ENCODE measurements at places on chromosomes 3 and 15. TPM values are rescaled to one million over a fixed set of nuclear protein-coding genes. Genes with fewer than 3 reads are reported as not detected.

GRCh38 chr3:107285197-107285596, 92.0 kb upstream of the CCDC54 start:
- H3K4me3 ChIP-seq: no peak overlapping the region
- peaks cover 2% of the 10 kb centered on the region for H3K4me1 ChIP-seq
- no peak overlapping the region for H3K27ac ChIP-seq
- DNase-seq: no peak

DNA sequence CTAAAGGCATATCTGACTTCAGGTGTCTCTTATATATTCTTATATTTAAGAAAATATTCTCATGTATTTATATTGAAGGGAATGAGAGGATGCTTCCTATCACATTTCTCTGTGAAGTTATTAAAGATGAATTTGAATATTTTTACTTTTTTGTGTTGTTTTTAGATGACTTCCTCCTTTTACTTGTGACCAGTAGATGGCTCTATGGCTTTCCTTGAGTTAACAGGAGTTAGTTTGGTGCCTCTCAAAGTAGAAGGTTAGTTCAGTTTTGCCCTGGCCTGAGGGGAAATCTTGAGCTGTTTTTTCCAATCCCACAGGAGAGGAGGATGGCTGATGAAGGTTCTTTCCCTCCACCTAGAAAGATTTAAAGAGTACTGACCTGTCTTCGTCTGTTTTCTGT, 80.7 kb downstream of the SQOR start:
- H3K36me3 ChIP-seq: no peaks in the 10 kb centered on the region
- no peaks in the 10 kb centered on the region for H3K4me1 ChIP-seq
- H3K27ac ChIP-seq: no peak overlapping the region
- H3K4me3 ChIP-seq: no peak overlapping the region

DNA sequence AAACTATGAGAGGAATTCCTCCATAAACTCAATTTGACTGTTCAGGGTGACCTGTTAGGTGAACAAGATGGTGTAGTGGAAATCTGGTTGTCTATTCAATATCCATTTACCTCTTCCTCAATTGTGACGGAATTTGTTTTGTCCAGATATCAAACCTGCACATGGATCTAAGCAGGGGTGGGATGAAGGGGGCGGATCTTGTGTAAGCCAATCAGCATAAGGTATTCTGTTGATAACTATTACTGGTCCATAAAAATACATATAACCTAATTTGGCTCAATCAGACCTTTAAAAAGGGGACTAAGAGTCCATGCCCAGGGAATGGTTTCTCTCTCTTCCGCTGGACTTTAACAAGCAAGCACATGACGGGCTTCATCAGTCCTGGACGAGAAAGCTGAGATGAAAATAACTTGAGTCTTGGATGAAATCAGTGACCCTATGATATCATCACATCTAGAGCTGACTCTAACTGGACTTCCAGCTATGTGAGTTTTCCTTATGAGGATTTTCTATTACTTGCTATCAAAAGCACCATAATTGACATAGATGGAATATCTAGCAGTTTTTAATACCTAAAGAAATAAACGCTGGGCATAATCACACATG, 5.7 kb upstream of the POPDC2 start:
- no peaks in the 10 kb centered on the region for H3K27me3 ChIP-seq
- H3K4me1 ChIP-seq: peaks cover 3% of the 10 kb centered on the region

GRCh38 chr3:79618883-79619282, 148.9 kb downstream of the ROBO1 start:
- no peaks in the 10 kb centered on the region for H3K4me1 ChIP-seq
- H3K36me3 ChIP-seq: no peaks in the 10 kb centered on the region
- H3K27ac ChIP-seq: no peak overlapping the region
- H3K4me3 ChIP-seq: no peak overlapping the region

DNA sequence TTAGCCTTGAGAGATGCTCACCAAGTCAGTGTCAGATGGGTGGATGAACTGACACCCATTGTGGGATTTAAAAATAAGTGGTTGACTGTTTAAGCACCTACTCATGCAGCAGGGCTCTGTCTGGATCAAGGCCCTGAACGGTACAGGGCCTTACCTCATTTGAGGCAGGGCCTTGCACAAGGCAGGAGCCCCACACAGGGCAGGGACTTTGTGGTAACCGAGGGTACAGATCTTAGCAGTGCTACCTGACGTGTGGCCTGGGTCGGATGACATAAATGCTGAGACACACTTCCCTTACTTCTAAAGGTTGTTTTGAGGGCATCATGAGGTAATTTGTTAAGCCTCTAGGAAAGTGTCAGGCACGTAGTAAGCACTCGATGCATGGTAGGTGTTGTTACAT, 59.5 kb upstream of the PLXNA1 start:
- peaks cover 16% of the 10 kb centered on the region for H3K4me1 ChIP-seq
- H3K27ac ChIP-seq: no peak overlapping the region
- no peaks in the 10 kb centered on the region for H3K27me3 ChIP-seq
- H3K36me3 ChIP-seq: peaks cover 7% of the 10 kb centered on the region
- no peak for DNase-seq

DNA sequence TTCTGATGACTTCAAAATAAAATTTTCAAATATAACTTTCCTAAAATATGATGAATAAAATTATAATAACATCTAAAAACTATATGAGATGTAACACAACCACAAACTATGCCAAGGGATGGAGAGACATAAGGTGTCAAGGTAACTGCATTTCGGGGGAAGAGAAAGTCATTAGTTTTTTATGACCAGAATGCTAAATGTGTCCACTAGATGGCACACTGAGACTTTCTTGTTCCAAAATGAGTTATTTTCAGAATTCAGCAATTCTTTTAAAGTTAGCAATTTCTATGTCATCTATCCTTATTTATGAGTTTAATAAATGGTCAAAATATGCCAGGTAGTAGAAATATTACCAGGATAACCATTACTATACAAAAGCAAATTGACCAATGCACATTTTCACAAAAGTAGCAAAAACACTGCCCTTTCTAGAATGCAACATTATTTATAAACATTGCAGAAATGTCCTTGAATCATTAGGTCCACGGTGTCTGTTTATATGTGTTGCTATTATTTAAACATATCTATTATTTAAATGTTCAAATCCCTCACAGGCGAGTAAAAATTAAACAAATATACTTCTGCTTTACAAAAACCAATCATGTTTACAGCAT, 374.2 kb downstream of the PLCL2 start:
- no peak for DNase-seq
- no peak overlapping the region for H3K4me3 ChIP-seq
- H3K27ac ChIP-seq: no peak overlapping the region

FETUB gene
- not detected for total RNA-seq

THUMPD3 gene
- total RNA-seq: 36.9 TPM

TEX9 gene
- 0.42 TPM for total RNA-seq

GASK1A gene
- total RNA-seq: not detected
